ENCODE measurements at places on chromosomes 5 and 9.

- DNase-seq: no peak
Observed at GRCh38 chr5:19179571-19179970, 808.4 kb downstream of the CDH18 start.

DNA sequence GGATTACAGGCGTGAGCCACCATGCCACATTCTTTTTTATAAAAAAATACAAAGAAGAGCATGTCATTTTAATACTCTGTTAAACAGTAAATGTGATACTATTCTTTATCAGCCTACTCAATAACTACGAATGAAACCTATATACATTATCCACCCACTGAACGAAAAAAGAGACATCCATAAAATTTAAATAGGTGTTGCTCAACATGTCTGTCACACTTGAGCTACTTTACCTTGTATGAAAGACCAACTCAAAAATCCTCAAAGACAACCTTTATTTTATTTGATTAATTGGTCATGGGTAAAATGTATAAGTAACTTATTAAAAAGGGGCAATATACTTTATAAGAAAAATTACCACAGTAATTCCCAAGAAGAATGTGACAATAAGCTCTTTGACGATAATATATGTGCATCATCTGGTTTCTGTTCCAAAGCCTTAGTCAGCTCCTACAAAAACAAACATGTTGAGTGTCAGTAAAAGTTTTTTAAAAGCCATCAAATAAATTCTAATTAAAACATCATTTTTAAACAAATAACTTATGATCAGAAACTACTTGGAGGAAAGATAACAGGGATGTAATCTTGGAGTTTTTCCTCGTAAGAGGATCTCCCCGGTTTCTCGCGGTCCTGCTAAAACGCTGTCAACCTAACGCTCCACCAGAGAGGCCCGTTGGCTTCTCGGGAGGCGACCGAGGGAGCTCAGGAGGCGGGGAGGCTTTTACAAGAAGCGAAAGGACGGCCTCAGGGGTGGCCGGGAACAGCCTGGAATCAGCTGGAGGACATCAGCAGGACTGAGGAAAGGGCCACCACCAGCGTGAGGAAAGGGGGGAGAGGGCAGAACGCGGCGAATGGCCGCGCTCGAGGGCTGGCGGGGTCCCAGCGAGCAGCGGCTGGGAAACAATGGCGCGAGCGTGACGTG lies 13.5 kb upstream of the ANKRD18B start:
- DNase-seq: peak; percentile 47

DNA sequence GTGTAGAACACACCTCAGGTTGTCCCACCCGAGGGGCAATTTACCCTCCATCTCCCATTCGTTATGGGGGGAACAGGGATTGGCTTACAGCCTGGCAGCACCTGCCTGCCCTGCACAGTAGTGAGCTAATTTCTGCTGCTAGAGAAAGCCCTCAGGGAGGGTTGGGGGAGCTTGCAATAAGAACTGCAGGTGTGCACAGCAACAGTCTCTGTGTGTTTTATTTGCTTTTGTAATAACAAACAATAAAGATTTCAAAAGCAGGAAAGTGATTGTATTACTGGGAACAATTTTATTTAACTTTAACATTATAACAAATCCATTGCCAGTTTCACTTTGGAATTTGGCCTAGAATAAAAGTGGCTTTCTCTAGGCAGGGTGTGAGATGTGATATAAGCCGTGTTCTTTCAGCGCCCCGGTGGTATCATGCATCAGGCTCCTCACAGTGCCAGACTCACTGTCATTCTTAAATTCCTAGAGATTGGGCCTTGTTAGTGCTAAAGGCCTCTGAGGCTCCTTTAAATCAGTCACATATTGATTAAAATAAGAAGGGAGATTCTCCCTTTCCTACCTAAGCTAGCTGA lies 81.1 kb downstream of the RMI1 start:
- DNase-seq: no peak

DNA sequence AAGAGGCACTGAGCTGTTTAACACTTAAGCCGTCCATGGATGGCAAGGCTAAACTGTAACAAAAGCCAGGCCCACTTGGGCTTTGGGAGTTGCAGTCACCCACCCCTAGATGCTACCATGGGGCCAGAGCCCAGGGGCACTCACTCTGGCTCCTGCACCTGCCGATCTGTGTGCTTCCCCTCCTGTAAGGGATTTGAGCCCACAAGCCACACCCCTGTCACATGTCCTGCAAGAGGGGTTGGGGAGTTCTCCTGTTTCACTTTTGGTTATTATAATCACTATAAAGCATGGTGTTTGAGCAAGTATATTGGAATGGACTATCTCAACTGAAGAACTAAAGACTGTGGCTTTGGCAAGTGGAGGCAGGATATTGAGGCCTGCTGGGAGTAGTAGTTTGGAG lies 14.0 kb upstream of the GPR151 start:
- peak; percentile 58 for DNase-seq

DNA sequence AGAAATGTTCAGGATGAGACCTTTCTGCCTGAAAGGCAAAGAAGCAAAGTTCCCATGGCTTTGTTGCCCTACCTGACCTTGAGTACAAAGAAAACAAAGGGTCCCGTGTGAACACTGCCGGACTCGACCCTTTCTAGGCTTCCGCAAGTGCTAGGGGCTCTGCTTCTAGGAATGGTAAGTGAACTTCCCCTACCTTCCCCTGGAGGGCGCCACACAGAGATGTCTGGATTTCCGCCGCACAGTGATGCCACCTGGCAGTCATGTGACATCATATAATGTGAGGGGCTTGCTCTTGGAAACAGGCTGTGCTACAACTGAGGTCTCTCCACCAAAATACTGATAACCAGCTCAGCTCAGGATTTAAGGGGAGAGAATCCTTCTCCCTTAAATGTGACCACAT lies 56.6 kb downstream of the HSD17B3 start:
- DNase-seq: no peak

- DNase-seq: no peak
Observed at GRCh38 chr5:177519463-177520235, 2.9 kb upstream of the DDX41 start.

- no peak for DNase-seq
Observed at GRCh38 chr5:1078206-1078605, 33.7 kb downstream of the SLC12A7 start.

Measured in NCI-H524 (cell line).